ENCODE measurements at places on chromosomes 4 and X.

DNA sequence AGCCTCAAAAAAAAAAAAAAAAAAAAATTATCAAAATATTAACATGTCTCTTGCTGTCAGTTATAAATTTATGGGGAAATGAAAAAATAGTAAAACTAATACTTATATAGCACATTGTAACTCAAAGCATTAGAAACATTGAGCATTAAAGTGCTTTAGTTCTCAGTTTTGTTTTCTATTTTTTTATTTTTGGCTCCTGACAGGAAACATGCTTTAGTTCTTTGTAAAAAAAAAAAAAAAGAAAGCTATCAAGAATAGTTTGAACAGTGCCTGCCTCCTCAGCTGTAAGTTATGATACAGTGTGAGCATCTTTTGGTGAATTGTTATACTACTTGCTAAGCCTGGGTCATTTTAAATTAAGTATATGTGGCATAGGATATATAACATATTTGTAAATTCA, 5.1 kb upstream of the CENPC start:
- no peak for DNase-seq

GRCh38 chrX:17919896-17920446, 58.9 kb upstream of the RAI2 start:
- DNase-seq, result no peak

DNA sequence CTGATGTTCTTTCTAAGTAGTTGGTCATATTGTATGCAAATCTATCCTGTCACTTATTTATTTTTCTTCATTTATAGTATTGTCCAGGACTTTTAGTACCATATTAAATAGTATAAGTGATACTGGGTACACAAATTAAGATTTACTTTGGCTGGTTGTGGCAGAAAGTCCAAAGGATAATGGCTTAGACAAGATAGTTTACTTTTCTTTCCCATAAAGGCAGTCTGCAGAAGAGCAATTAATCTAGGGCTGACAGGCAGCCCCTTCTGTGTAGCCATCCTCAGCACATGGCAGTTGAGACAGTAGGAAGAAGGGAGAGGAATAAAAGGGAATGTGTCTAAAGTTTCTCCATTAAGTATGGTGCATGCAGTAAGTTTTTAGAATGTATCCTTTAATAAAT, 6.4 kb downstream of the RBM10 start:
- DNase-seq, result no peak

DNA sequence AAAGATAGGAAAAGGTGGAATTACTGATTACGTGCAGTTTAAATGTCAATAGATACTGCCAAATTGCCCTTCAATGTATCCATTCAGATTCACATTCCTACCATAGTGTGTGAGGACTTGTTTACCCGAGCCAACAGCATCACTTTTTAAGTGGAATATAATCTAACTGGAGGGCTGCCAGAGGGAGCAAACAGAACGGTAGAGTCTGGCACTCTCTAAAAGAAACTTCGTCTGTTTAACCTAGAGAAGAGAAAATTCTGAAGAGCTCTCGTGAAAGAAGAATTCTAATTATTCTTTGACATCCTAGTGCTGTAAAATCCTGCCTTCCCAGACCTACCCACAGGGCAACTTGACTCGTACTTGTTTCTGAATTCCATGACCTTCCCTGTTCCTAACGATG, 23.2 kb downstream of the SMIM43 start:
- DNase-seq, result no peak

- DNase-seq, result no peak
These were observed 225.2 kb upstream of the LEF1 start for GRCh38 chr4:108393890-108394472.

GRCh38 chr4:180335566-180335965, 1907.6 kb upstream of the TENM3 start:
- DNase-seq, result no peak

DNA sequence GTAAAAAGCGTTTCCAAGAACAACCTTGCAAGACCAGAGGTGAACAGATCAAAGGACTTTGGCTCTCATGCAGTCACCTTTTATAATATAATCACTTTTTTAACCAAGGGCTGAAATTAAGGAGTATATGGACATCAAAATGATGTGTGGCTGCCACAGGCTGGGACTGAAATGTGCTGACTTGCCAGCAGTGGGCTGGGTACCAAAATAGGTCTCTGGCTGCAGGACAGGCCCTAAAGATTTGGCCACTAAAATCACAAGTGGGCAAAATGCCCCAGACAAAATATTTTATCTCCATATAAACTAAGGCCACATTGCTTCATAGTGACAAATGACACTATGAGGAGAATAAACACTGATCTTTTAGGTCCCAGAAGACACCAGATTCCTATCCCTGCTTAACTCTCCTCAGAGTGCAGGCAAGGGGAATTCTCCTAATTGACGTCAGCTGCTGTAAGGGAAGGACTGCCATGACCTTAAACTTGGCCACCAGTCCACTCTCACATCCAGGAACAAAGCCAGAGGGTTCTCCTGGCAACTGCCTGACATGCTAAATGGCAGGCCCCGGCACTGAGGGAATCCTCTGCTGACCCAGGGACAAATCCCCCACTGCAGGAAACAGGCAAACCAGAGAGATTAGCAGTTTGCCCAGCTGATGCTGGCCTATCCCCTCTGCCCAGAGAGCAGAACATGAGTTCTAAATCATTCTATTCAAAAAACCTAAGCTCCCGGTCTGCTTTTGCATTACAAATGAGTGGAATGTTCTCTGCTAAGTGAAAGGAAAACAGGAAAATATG, 155.8 kb downstream of the PPP3CA start:
- no peak for DNase-seq

GRCh38 chr4:39877971-39878370, 99.7 kb downstream of the PDS5A start:
- no peak for DNase-seq

- no peak for DNase-seq
These were observed 301.2 kb upstream of the PPARGC1A start for GRCh38 chr4:24190761-24191695.

GRCh38 chr4:183540410-183541009, 35.7 kb downstream of the ING2 start:
- no peak for DNase-seq

DNA sequence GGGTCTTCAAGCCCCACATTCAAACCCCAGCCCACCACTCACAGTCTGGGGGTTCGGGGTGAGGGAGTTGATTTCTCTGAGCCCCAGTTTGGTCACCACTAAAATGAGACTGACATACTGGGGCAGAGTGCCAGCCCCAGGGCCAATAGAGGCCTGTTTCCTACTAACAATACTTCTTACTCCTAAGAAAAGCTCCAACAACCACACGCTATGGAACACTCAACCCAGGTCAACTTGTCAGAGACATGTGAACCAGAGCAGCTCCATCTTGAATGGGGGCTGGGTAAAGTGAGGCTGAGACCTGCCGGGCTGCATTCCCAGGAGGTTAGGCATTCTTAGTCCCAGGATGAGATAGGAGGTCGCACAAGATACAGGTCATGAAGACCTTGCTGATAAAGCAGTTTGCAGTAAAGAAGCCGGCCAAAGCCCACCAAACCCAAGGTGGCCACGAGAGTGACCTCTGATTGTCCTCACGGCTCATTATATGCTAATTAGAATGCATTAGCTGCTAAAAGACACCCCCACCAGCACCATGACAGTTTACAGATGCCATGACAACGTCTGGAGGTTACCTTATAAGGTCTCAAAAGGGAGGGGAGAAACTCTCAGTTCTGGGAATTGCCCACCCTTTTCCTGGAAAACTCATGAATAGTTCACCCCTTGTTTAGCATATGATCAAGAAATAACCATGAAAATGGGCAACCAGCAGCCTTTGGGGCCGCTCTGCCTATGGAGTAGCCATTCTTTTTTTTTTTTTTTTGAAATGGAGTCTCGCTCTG, 26.6 kb upstream of the HTRA3 start:
- no peak for DNase-seq

DNA sequence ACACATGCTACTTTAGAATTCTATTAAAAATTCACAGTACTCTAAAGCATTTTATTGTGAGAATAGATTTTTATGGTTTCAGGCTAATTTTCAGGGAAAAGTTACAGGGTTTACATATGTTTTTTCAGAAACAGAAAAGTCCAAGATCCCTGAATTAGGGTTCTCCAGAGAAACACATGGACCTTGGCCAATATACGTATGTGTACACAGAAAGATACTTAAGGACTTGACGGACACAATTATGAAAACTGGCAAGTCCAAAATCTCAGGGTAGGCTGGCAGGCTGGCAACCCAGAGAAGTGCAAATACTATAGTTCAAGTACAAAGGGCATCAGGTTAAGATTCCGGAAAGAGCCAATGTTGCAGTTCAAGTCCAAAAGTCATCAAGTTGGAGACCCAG, 1897.8 kb upstream of the PCDH10 start:
- no peak for DNase-seq

DNA sequence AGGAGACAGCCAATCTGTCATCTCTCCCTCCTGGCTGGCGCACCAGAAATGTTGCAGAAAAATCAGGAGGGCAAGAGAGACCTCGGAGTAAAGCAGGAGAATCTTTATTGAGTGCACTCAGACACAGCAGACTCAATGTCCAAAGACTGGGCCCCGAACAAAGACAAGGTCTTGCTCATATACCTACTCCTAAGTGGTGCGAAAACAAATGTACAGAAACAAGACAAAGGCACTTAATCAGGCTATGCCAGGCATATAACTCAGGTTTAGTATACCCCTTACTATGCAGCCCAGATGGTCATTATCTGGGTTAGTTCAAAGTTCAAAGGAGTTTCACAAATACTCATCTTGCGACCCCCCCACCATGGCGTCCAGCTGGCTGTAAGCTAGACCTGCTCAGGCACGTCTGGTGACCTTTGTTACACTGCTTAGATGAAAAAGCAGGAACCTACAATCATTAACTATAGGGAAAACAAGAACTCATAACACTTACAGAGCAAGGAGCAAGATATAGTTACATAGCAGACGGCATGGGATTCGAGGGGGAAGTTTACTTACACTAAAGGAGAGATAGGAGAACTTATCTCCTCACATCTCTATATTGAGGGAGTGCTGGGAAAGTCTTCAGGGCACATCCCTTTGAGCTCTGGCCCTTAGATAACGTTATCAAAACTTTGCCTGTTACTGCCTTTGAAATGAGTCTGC, 27.5 kb downstream of the SULT1E1 start:
- DNase-seq, result no peak

DNA sequence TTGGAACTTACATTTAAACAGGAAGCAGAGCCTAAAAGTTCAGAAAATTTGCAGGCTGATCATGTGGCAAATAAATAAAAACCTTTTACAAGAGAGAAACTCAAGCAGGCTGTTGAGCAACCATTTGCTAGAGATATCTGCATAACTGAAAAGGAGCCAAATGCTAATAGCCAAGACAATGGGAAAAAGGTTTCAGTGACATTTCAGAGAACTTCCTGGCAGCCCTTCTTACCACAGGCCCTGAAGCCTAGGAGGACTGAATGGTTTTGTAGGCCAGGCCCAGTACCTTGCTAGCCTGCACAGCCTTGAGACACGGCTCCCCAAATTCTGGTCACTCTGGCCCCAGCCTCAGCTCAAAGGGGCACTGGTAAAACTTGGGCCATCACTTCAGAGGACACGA, 945.1 kb downstream of the ADGRL3 start:
- no peak for DNase-seq

DNA sequence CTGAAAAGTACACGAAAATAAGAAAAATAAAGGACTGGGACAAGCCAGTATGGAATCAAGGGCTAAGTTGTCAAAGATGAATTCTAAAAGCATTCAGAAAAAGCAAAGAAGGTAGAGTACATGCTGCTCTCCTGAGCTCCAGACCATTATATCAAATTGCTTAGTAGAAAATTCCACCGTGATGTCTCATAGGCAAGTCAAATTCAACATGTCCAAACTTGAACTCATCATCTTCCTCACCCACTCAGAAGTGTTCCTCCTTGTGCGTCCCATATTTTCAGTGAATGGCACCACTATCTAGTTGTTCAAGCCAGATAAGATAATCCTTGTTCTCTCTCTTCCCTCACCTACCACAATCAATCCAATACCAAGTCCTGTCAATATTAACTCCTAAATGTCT, 37.5 kb upstream of the IL13RA2 start:
- DNase-seq, result no peak

DNA sequence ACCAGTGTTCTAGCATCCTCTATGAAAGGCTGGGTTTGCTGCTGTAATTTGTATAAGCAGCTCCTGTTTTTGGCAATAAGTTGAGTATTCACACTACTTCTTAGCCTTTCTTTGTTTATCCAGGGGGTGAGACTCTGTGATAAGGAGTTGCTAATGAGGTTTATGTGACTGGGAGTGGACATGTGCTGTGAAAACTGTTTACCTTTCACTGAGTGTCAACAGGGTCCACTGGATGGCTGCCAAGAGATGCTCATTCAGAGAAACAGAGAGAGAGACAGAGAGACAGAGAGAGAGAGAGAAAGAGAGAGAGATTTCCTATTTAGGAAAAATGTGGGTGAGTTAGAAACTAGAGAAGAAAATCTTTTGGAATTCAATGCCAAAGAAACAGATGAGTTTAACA, 233.9 kb downstream of the CHIC2 start:
- no peak for DNase-seq

DNA sequence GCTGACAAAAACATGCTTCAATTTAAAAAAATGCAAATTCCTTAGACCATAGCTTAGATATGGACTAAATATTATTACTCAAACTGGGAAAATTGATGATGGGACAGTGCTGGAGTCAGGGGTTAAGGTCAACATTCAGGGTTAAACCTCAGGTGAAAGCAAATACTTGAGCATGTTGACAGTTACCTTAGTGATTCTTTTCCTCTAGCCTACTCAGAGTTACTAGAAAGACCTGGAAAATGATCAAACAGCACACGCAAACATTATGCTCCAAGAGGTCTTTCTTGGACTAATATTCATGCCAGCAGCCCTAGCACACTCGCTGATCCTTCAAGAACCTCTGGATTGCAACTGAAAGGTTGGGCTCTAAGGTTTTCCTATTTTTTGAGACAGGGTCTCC, 10.8 kb downstream of the IGFBP7 start:
- no peak for DNase-seq

GRCh38 chrX:8586953-8587352, 122.3 kb downstream of the VCX3B start:
- DNase-seq, result no peak

Measured in bone marrow (tissue), 2 donors.